ENCODE measurements at places on chromosomes 16 and 17. TPM values are rescaled to one million over a fixed set of nuclear protein-coding genes. Genes with fewer than 3 reads are reported as not detected.

DNA sequence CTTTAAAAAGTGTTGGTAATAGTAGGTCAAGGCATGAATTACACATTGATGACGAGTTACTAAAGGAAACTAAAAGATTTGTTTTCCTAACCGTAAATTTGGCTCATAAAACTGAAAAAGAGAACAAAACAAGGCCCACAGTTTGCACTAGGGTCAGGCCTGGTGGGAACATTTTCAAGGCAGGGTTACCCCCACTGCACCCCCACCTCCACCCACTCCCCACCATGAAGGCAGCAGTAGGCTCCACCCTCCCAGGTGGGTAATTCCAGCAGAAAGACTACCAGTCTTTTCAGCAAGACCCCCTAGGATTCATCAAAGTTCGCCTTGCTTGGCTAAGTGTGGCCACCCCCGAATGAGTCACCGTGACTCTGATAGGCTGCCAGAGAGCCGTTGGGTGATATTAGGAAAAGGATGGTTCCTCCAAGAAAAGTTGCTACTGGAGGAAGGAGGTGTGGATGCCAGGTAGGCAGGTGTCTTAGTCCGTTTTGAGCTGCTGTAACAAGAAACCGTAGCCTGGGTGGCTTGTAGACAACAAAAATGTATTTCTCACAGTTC is 8.6 kb downstream of the DNAAF1 start:
- no peak for DNase-seq

The FOXN1 gene
- total RNA-seq, result not detected

DNA sequence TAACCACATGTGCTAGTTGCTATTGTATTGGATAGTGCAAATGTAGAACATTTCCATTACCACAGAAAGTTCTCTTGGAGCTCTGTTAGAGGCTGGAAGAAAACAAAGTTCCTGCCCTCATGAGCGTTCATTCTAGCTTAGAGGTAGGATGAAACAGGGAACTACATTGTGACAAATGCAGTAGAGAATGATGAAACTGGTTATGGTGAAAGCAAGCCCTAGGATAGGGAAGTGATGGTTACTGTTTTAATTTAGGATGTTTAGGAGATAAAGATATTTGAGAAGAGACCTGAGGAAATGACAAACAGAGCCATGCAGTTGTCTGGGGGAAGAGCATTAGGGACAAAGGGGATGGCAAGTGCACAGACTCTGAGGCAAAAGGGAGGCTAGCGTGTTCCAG is 50.7 kb downstream of the AATF start:
- DNase-seq, result no peak

DNA sequence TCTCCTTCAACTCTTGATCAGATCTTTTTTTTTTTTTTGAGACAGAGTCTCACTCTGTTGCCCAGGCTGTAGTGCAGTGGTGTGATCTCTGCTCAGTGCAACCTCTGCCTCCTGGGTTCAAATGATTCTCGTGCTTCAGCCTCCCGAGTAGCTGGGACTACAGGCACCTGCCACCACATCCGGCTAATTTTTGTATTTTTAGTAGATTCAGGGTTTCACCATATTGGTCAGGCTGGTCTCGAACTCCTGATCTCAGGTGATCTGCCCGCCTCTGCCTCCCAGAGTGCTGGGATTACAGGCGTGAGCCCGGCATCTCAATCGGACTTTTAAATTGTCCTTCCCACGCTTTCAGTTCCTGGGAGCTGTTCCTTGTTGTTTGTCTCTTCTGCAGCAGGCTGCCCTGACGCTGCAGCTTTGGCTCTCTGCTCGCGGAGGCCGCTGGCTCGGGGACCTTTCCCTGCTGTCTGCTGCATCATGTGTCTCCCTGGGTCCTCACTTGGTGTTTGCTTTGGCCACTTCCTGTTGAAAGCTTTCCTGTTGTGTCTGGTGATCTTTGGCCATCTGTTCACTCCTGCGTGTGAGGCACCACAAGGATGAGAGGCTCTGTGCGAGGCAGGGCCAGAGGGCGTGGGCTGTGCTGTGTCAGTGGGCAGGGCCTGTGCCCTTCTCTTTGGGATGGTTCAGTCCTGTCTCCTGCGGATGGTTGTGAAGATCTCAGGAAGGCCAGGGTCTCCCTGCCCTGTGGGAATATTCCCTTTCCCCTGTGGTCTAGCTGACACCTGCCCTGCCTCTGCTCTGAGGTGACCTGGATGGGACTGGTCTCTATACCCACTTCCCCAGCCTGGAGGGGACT is 18.4 kb upstream of the CAPN15 start:
- no peak for DNase-seq

- DNase-seq, result no peak
Measured at GRCh38 chr17:37037590-37038155, 88.9 kb downstream of the AATF start.

GRCh38 chr16:71675380-71675779 is 49.1 kb downstream of the PHLPP2 start:
- peak; percentile 15 for DNase-seq

The PNMT gene
- not detected for total RNA-seq

GRCh38 chr16:23079675-23080301 is 69.5 kb downstream of the USP31 start:
- no peak for DNase-seq

- no peak for DNase-seq
Measured at GRCh38 chr17:32488177-32488542, 1.4 kb downstream of the CDK5R1 start.

All from SJSA1 (cell line).